Thoracic aorta endothelial cell (primary cell): ENCODE measurements at places on chromosomes 12 and 14. TPM values are rescaled to one million over a fixed set of nuclear protein-coding genes. Genes with fewer than 3 reads are reported as not detected.

CFAP54 gene
- total RNA-seq: 44.4 and 68.3 TPM in 2 replicates

KRT3 gene
- total RNA-seq: not detected in 2 replicates

COA8 gene
- 33.9 and 39.0 TPM in 2 replicates for total RNA-seq

KLRD1 gene
- 0.07 and 0.27 TPM in 2 replicates for total RNA-seq

SSPN gene
- 0.50 and 0.66 TPM in 2 replicates for total RNA-seq
